ENCODE measurements at places on chromosomes 2 and 18. TPM values are rescaled to one million over a fixed set of nuclear protein-coding genes. Genes with fewer than 3 reads are reported as not detected.

The GALR1 gene
- not detected for total RNA-seq

The ANO7 gene
- 0.98 TPM for total RNA-seq

The RAD51AP2 gene
- total RNA-seq, result not detected

The ECEL1 gene
- 0.31 TPM for total RNA-seq

The ALPG gene
- total RNA-seq, result 1.2 TPM

The TBR1 gene
- not detected for total RNA-seq

The KANSL1L gene
- total RNA-seq, result 25.9 TPM

The ARHGAP15 gene
- 74.3 TPM for total RNA-seq

The NOL4 gene
- total RNA-seq, result 0.67 TPM

The PROC gene
- not detected for total RNA-seq

The KCNE4 gene
- total RNA-seq, result 5.3 TPM

The TFPI gene
- total RNA-seq, result 253 TPM

The LOXHD1 gene
- 3.1 TPM for total RNA-seq

The CNGA3 gene
- total RNA-seq, result 0.23 TPM

The C2orf66 gene
- not detected for total RNA-seq

The GCG gene
- total RNA-seq, result not detected

The SLC38A11 gene
- total RNA-seq, result not detected

The NAT8 gene
- total RNA-seq, result not detected

The PDCL3 gene
- total RNA-seq, result 8.2 TPM

The TDRD15 gene
- total RNA-seq, result not detected

The ACOXL gene
- total RNA-seq, result 32.8 TPM
